ENCODE measurements at places on chromosomes 1 and 21.
A peak's percentile ranks its signal among the peaks of the same experiment; 100 is the strongest.

DNA sequence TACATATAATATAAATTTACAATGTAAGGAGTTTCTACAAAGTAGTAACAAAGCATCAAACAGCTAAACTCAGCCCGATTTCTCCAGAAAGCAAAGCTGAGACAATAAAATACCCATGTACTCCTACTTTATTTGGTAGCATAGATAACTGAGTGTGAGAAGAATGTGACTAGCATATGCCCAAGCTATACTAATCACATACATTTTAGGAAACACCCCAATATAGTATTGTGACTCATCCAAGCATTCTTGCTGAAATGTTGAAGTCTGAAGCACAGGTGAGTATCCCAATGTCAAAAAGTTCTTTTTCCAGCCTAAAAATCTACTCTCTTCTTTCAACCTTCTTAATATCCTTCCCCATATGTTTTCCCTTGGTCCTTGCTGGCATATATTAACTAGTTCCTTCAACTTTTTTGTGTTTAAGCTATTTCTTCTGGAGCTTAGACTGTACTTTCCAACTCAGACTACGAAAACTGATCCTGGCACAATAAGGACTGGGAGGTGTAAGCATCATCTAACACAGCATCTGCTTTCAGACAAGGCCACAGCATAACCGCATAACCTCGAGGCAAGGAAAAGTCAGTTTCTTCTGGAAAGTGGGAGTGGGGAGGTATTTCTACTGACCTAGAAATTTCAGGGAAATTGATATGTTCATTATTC lies 163.0 kb upstream of the RNPC3 start:
- no peak for DNase-seq

GRCh38 chr1:45769261-45769932 lies 18.9 kb upstream of the IPP start:
- peak; percentile 3 for DNase-seq

GRCh38 chr1:157107702-157108101 lies 8.1 kb upstream of the ETV3L start:
- no peak for DNase-seq

- peak; percentile 46 for DNase-seq
Observed at GRCh38 chr1:77888081-77888780, at the start of gene NEXN. Gene NEXN, plus strand, starts transcription at chr1:77888624. Its CDS starts 27,483 bp downstream, at chr1:77916107.

DNA sequence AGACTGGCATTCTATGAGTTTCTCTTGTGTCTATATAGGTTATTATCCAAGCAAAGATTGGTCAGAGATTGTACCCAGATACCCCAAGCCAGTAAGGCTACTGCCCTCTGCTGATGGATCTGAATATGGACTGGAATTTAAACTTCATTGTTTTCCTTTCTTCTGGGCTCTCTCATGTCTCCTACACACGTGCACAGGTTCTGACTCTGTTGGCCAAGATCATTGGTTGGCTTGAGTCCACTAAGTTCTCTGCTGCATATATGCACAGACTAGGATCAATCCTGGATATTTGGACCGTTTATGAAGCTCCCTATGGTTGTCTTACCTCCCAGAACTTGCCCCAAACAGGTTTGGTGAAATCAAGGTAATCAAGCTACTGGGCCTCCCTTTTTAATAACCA lies 69.7 kb downstream of the CC2D1B start:
- peak; percentile 54 for DNase-seq

- no peak for DNase-seq
Observed at GRCh38 chr1:97573553-97573952, 347.3 kb downstream of the DPYD start.

DNA sequence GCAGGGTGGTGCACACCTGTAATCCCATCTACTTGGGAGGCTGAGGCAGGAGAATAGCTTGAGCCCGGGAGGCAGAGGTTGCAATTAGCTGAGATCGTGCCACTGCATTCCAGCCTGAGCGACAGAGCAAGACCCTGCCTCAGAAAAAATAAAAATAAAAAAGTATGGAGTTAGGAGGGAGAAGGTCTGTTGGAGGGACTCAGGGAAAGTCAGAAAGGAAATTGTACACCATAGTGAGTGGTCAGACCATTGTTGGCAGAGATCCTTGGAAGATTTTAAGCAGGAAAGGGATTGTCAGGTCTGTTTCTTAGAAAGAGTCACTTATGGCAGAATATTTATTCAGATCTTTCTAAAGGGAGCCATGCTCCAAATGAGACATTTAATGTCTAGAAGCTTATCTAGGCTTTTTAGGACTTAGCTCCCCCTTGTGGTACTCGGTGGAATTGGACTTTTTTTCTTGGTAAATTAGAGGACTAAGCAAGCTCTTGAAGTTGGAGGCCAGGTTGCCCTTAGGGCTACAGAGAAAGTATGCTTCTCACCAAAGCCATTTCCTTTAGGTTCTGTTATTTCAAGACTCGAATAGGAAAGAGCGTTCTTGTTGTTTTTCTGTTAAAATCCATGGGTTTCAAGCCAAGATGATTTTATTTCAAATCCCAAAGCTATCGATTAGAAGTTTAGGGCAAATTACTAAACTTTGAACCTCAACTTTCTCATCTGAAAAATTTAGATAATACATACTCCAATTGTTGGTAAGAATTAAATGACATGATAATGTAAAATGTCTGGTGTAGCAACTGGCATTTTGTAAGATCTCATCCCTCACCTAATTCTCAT lies 16.5 kb downstream of the MIA3 start:
- DNase-seq: peak; percentile 88

- DNase-seq: no peak
Observed at GRCh38 chr21:43637530-43638158, 21.6 kb downstream of the HSF2BP start.

DNA sequence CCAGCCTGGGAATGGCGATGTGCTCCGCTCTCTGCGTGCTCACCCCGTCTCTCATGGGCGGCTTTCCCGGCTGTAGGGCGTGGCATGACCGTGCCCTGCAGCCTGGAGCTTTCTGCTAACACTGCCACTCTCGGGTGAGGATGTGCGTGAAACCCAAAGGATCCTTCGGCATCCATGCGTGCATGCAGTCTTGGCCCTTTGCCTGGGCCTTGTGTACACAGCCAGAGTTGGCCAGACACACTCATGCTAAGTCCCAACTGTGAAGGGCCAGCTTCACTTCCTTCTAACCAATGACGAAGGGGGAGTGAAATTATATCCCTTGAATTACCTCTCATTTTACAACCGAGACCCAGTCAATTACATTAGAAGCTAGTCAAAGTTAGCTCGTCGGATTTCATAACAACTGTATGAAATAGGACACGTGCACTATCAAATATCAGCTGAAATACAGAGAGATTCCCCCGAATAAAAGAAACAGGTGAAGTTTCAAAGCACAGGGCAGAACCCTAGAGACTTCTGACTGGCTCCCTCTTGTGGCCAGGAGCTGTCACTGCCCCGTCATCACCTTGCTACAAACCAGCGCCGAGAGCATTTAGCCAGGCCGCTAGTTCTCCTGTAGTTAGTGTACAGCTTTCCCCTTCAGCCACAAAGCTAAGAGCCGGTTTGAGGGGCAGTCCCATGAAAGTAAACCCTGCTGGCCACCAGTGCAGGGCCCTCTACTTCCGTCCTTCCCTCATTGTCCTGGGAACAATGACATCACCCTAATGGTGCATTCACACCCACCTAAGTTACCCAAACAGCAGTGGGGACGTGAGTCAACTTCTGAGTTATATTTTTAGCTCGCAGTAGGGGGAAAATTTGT lies 63.4 kb upstream of the COA6 start:
- DNase-seq: peak; percentile 96

DNA sequence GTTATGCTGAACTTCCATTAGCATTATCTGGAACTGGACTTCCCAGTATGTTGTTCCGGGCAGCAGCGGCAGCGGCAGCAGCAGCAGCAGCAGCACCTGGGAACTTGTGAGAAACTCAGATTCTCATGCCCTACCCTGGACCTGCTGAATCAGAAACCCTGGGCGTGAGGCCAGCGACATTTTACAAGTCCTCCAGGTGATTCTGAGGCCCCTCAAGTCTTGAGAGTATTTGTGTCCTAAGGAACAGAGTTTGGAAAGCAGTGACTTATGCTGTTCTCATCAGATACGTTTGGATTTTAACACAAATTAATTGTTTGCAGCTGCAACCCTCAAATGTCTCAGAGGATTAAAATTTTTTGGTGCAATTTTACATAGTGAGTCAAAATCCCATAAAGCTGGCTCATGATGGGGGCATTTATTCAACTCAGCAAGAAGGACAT lies 157.2 kb upstream of the KAZN start:
- no peak for DNase-seq

- no peak for DNase-seq
Observed at GRCh38 chr1:21292984-21293536, 2.8 kb upstream of the ECE1 start.

DNA sequence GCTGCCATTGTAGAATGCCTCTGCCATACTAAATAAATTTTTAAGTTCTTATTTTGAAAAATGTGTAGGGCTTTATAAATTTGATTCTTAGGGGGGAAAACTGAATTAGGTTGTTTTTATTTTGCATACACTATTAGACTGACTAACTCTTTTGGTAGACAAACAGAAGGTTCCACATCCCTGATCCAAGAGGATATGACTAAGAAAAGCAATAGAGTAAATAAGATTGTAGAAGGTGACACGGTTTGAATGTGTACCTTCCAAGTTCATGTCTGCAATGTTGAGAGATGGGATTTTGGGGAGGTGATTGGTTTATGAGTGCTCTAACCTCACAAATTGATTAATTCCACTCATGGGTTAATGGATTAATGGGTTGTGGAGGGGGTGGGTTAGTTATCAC lies 127.9 kb downstream of the GLUL start:
- DNase-seq: no peak

- DNase-seq: no peak
Observed at GRCh38 chr1:59266927-59267293, 30.0 kb upstream of the FGGY start.

DNA sequence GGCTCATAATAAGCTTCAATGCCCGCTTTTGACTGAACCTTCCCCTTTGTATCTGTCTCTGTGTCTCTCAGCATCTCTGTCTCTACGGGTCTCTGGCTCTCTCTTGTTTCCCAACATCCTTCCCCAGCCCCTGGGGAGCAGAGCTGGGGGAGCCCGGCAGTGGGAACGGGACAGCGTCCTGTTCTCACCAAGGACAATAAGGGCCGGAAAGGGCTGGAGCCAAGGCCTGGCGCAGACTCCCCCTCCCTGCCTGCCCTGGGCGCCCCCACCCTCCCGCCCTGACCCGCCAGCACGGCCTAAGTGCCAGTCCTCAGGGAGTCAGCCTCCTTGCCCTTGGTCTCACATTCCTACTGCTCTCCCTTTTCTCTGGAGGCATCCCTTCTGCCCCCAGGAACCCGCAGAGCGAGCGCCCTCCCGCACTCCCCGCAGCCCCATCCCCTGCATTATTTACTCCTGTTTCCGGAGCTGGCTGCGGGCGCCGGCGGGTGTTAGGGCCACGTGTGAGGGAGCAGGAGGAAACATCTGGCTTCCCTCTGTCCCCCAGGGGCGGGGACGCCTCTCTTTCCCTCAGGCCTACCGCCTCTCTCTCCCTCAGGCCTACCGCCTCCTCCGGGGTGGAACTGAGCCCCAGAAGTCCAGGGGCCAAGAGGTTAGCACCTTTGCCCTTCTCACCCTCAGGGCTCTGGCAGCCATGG lies 6.5 kb downstream of the KRTCAP2 start:
- peak; percentile 97 for DNase-seq

- DNase-seq: peak; percentile 83
Observed at GRCh38 chr1:104991702-104992101, 1242.0 kb downstream of the AMY1C start.

GRCh38 chr1:162265983-162266382 lies 110.7 kb downstream of the SPATA46 start:
- DNase-seq: no peak

DNA sequence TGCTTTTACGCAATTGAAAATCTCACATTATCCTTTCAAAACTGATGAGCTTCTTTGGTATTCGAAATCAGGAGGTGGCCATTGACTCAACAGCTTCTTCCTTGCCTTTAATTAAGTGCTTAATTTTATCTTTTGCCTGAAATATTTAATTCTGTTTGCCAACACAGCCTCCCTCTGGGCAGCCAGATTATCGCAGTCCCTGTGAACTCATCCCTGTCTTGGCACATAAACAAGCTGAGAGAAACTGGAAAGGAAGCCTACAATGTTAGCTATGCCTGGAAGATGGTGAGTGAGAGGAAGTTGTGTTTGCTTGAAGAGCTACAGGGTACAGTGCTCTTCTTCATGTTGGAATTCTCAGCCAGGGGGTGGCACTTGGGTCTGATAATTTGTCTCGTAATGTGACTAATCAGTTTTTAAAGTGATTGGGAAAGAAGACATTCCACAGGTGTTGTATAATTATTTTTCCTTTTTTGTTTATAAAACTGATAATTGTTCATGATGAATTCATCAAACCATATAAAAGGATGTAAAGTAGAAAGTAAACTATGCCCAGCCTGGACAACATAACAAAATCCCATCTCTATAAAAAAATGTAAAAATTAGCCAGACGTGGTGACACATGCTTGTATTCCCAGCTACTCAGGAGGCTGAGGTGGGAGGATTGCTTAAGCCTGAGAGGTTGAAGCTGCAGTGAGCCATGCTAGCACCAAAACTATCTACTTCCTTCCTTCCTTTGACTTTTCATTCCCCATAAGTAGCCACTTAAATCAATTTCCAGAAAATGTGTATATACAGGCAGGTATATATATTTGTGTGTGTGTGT lies 90.1 kb upstream of the RAVER2 start:
- peak; percentile 15 for DNase-seq

GRCh38 chr1:229385853-229386456 lies 43.1 kb upstream of the CCSAP start:
- no peak for DNase-seq

DNA sequence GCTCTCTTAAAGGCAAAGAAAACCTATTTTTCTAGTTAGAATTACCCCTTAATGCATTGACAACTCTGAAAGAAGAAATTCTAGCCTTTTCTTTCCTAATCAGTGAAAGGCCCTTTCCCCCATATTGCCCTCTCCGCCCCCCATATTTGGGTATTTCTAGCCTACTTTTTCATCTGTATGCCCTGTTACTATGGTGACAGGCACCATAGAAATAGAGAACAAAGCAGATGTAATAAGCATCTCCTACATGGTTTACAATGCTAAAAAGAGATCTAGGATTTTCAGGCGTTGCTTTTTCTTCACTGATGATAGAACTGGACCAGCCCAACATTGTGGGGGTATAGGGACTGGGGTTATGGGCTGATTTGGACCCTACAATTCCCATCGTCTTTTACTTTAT lies 14.5 kb downstream of the LRRC8B start:
- no peak for DNase-seq

DNA sequence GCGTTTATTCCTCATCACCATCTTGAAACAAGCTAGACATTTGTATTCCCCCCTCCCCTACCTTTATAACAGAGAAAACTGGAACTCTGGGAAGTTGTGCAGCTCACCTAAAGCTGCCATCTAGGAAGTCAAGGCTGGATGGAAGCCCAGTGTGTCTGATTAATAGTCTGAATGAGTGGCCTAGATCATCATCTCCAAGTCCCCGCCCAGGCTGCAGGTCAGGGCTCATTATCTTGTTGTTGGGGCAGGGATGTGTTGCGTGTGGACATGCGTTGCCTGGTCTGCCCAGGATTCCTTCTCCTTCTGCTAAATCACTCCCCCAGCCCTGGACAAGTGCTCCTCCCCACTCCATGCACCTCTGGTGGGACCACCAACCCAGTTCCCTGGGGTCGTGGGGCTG lies 14.7 kb upstream of the KAZN start:
- DNase-seq: no peak

GRCh38 chr1:20724364-20725188 lies 6.8 kb upstream of the KIF17 start:
- DNase-seq: no peak
